Ecto neural progenitor cell (in vitro differentiated cells): ENCODE measurements at places on chromosomes 5 and 9.

DNA sequence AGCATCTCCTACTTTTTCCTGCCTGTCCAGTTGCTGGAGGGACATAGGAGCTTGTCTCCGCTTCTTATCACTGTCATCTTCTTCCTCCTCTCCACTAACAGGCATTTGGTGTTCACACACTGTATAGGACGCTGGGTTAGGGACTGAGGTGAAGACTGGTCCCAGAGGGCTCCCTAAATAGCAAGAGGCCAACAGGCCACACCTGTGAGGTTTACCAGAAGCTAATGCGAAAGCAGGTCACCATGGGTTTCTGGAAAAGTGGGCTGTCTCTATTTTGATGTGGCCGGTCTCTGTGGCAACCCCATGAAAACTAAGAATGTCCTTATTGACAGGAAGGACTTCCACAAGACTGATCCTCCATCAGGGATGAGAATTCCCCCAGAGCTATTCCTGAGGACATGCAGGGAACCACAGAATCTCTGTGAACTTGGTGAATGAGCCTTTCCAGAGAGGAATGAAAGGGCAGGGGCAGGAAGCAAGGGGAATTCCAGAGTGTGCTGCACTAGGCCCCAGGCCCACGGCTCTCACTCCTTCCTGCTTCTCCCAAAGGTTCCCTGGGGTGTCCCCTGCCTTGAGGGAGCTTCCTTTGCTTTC, 61.7 kb downstream of the DAP start:
- DNase-seq = no peak

DNA sequence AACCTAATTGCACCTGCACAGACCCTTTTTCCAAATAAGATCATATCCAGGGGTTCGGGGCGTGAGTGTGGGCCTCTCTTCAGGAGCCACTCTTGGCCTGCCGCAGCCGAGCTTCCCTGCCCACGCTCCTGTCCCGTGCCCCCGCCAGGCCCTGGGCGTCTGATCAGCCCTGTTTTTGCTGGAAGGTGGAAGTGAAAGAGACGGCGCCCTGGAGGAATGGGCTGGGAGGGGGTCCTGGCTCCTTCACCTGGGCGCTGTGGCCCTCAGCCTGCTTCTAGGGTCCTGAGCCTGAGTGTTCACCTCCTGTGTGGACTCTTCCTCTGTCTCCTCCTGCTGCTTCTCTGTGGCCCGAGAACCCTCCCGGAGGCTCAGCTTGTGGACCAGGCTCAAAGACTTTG, 11.2 kb upstream of the COL5A1 start:
- no peak for DNase-seq

DNA sequence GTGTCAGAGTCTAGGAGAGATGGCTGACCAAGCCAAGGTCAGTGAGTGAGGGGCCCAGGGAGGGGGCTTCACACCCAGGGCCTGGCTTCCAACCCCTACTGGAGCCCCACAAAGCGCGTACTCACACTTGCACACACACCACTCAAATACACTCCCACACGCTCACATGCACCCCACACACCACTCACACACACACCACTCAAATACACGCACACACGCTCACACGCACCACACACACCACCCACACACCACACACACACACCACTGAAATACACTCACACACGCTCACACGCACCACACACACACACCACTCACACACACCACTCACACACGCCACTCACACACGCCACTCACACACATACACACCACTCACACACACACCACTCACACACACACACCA, 5.7 kb upstream of the ASB6 start:
- DNase-seq = no peak

DNA sequence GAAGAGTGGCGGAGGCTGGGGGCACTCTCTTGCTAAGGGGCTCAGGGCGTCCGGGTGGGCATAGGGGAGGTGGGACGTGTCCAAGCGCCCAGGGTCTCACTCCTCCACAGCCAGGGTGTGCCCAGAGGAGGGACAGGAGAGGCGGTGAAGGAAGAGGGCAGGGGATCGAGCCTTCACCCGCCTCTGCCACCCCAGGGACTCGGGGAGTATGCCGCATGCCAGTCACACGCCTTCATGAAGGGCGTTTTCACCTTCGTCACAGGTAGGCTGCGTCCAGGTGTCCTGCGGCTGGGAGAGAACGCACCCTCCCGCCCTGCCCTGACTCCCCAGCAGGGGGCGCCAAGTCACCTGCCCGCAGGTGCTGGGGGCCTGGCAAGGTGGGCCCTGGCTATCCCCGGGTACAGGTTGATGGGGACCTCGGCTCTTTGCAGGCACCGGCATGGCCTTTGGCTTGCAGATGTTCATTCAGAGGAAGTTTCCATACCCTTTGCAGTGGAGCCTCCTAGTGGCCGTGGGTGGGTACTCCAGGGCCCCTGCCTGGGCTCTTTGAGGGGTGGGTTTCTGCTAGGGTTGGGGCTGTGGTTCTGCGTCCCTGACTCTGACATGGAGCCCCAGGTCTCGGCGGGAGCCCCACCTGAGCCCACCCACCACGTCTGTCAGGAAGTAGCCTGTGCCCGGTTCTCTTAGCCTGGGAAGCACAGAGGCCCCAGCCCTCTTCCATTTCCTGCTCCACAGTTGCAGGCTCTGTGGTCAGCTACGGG, 552 bp downstream of the TMEM141 start:
- peak; percentile 82 for DNase-seq

- DNase-seq = no peak
Measured at GRCh38 chr5:116550082-116550481, 24.5 kb downstream of the SEMA6A start.

GRCh38 chr5:67935908-67936566, 279.5 kb upstream of the PIK3R1 start:
- no peak for DNase-seq

DNA sequence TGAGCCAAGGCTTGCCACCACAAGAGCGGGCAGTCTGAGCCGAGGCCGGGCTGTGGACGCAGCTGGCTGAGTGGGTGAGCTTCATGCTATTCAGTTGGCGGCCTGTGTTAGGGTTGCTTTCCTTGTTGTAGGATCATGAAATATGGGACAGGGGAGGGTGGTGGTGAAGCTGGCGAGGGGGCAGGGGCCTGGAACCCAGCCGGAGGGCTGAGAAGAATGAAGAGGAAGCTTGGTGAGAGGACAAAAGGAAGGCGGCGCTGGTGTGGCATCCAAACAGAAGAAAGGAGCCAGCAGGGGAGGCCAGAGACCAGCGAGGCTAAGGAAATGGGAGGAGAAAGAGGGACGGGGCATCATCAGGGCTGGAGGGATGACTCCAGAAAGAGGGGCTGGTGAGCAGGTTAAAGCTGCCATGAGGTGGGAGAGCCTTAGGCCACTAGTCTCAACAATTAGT, 18.3 kb downstream of the RALGPS1 start:
- DNase-seq = no peak

DNA sequence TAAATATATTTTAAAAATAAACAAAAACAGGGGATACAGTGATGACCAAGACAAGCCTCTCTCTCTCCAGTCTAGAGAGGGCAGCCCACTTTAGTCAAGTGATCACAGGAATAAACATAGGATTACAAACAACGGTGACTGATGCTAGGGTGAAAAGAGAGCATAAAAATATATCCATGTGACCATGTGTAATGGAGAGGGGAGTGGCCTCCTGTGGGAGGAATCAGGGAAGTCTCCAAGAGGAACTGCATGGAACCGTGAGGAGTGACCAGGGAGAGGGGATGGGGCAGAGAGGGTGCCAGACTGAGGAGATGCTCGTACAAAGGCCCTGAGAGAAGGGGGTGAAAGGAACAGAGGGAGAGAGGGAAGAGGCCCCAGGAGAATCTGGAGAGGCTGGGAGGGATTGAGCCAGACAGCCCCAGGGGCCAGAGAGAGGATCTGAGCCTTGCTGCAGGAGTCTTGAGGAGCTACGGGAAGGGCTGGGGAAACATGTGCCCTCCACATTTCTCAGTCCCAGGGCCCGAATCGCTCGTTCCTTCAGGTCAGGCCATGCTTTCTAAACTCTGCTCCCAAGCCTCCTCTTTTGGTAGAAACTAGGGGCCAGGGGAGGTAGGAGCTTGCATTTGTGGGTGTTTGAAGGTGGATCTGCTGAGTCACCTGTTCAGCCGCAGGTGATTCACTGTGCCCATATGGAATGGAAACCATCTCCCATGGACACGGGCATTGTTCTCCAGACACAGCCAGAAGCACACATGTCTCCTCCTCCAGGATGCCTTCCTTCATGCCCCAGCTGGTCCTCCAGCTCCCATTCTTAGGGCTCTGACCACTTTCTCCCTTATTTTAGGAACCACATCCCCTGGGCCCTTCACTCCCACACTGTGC, 63.8 kb downstream of the PAX5 start:
- peak; percentile 28 for DNase-seq

- DNase-seq = no peak
Measured at GRCh38 chr5:117680426-117680825, 1105.8 kb upstream of the SEMA6A start.

DNA sequence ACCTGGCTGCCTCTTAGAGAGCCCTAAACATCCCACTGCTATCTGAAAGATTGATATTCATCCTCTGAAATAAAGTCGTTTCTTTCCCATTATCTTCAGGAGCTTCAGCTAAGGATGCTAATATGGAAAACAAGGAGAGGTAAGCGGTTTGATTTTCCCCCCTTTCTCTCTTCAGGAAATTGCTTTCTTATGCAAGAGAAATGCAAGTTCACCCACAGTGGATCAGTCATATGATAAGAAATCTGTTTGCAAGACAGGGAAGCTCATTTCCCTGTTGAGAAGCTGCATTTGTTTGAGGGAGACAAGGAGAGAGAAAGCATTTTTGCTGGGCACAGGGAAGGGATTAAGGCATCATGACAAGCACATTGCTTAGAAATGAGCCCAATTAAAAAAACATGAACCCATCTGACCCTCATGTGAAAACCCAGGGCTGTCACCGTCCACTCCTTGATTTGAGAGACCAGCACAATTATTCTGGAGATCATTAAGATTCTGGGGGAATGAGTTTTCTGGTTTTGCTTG, 53.7 kb upstream of the BOD1 start:
- no peak for DNase-seq

GRCh38 chr9:80878556-80878955, 810.8 kb downstream of the TLE1 start:
- no peak for DNase-seq

DNA sequence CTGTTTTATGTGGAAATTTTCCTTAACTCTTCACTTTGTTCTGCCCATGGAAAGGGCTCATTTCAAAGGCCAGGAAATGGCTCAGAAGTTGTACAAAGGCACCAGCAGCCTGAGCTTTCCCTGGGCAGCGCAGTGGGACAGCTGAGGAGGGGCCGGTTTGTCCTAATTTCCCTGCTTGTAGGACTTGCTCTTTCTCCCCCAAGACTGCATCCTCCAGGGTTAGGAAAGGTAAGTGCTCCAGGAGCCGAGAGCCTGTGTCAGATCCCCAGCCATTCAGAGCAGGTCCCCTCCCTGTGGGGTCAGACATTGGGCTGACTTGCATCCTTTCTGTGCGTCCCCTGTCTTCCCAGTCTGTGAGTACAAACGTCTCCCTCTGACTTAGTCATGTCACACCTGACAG, 43.5 kb downstream of the AGXT2 start:
- no peak for DNase-seq

GRCh38 chr9:120708526-120709224, 5.6 kb downstream of the MEGF9 start:
- DNase-seq = no peak

DNA sequence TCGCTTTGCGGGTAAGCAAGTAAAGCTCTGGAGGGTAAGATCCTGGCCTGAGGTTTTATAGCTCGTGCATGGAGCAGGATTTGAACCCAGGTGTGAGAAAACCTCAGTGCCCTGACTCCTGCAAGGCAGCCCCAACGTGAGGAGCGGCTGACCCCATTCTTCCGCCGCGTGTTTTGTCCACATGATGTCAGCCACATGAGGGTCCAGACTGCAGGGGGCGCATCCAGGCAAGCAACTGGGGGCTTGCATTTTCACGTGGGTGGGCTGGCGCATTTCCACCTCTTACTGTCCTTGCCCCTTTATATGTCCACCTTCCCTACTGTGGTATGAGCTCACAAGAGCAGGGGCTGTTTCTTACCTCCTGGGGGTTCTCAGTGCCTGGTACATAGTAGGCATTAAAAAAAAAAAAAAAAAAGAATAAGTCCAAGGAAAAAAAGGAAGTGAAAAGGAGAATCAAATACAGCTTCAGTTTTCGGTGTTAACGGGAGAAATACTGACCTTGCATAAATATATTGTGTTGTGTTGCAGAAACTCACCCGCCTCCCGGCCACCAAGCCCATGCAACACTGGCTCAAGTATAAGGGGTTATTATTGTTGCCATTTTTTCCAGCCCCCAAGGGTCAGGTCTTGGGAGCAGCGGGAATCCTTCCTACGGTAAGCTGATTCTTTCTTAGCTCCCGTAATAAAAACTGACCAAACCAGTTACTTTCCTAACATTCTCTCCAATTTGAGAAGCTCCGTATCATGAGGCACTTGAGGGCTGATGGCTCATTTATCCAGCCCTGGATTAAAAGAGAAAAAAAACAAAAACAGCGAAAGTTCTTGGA, 15.0 kb downstream of the TLX3 start:
- DNase-seq = no peak

GRCh38 chr9:82201196-82201595, 212.6 kb downstream of the SPATA31D1 start:
- no peak for DNase-seq

- peak; percentile 76 for DNase-seq
Measured at GRCh38 chr9:136119061-136119882, 597 bp upstream of the TMEM250 start.

- DNase-seq = peak; percentile 54
Measured at GRCh38 chr5:75049456-75050351, 2.7 kb downstream of the GCNT4 start.

- DNase-seq = no peak
Measured at GRCh38 chr9:72127753-72128152, 21.5 kb upstream of the GDA start.

DNA sequence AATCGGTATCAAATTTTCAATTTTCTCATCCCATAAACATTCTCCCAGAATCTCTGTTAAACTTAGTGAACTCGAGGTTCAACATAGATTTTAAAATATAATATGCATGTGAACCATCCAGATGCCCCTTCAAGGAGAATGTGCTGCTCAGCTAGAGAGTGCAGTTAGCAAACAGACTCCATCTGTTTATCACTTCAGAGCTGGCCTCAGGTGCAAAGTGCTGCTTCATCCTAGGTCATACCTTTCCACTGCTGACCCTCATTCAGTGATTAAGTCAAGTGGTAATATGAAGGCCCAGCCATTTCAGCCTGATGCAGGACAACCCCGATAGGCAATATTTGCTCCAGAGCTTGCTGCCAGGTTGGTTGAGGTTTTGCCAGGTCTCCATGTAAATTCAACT, 339.0 kb upstream of the POU5F2 start:
- no peak for DNase-seq

DNA sequence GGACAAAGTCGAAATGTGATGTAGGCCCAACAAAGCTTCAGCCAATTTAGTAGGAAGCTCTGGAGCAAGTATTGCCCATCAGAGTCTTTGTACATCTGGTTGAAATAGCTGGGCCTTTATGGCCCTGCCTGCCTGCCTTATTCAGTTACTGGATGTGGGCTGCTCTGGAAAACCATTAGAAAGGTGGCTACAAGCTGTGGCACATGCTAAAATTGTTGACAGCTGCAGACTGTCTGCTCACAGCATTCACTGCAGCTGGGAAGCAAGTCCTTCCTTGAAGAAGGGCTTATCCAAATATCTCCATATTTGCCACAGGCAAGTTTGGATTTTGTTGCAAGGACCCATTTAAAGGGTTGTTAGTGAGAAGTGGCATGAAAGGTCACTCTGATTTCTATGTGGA, 24.4 kb downstream of the SMIM15 start:
- DNase-seq = no peak
